GM18507 (cell line): ENCODE measurements at places on chromosomes 16 and 17.

DNA sequence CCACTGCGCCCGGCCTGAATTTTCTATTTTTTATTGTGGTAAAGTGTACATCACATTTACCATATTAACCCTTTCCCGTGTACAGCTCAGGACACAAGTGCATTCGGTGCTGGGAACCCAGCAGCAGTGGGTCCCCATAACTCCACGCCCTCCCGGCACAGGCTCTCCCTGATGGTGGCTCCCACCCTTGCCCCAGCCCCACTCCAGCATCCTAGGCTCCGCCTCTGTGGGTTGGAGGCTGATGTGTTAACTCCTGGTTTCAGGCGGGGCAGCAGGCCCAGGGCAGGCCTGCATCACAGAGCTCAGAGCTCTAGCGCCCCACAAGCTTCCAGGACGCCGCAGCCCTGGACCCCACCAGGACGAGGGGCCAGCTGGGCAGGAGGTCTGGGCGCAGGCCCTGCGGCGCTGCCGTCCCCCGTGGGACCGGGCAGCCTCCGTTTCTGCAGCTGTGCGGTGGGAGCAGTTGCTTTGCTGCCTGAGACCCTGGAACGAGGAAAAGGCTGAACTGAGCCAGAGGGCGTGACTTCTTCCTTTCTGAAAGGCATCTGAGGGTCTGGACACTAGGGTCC is 19.6 kb downstream of the ZFPM1 start:
- no peak for DNase-seq

GRCh38 chr17:45924332-45924820 is 30.0 kb downstream of the MAPT start:
- no peak for DNase-seq

GRCh38 chr16:58884141-58884540 is 150.0 kb upstream of the GOT2 start:
- no peak for DNase-seq

DNA sequence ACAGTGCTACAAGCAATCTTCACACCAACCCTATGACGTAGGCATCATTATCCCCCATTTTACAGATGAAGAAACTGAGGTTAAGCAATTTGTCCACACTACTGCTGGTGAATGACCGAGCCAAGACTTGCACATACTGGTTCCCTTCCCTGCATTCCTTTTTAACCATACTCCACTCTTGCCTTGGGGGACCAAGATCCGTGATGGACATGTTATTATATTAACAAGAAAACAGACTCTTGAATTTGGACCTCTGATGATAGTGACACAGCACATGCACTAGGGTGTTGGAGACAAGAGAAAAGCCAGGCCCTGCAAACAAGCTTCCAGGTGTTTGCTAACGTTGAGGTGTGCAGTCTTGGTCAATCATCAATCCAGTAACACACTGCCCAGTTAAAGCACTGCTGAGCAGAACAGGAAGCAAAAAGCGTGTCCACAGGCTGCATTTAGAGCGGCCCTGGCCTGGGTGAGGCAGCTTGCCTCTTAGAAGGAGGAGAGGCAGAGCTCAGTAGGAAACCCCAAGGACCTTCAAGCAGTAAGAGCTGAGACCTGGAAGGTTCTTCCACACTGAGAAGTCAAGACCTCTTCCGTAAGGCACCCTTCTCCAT is 36.7 kb downstream of the HNF1B start:
- no peak for DNase-seq

GRCh38 chr16:77344341-77344740 is 90.5 kb downstream of the ADAMTS18 start:
- DNase-seq = no peak

GRCh38 chr17:61504697-61505096 is 52.5 kb downstream of the TBX4 start:
- DNase-seq = no peak

- no peak for DNase-seq
Observed at GRCh38 chr17:61617330-61617729, 26.3 kb upstream of the NACA2 start.

- DNase-seq = no peak
Observed at GRCh38 chr17:56577843-56578204, 15.7 kb upstream of the NOG start.

DNA sequence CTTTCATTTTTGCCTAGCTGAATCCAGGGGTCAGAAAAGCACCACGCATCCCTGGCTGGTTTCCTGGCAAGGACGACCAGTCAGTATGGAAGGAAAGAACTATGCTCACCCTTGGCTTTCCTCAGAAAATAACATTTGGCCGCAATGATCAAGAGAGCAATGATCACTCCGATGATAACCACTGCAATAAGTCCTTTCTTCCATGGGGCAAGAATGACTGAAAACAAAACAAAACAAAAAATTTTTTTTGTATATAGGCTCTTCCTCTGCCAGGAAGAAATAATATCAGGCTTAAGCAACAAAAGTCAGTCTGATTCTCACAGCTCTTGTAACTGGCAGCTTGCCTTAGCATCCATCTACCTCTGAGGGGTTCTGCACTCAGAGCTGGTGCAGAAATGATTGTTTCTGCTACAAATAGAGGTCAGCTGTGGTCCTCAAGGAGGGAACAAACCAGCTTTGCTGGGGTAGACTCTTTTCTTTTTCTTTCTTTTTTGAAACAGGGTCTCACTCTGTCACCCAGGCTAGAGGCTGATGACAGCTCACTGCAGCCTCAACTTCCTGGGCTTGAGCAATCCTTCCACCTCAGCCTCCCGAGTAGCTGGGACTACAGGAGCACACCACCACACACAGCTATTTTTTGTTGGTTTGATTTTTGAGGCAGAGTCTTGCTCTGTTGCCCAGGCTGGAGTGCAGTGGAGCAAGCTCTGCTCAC is 35.7 kb downstream of the PECAM1 start:
- no peak for DNase-seq

- DNase-seq = no peak
Observed at GRCh38 chr17:50328363-50329325, 17.3 kb upstream of the XYLT2 start.

GRCh38 chr17:19426631-19427030 is 15.6 kb downstream of the RNF112 start:
- no peak for DNase-seq

GRCh38 chr16:25426829-25427228 is 169.2 kb upstream of the ZKSCAN2 start:
- DNase-seq = no peak

GRCh38 chr16:4780235-4780634 is 7.9 kb downstream of the SEPTIN12 start:
- DNase-seq = no peak

DNA sequence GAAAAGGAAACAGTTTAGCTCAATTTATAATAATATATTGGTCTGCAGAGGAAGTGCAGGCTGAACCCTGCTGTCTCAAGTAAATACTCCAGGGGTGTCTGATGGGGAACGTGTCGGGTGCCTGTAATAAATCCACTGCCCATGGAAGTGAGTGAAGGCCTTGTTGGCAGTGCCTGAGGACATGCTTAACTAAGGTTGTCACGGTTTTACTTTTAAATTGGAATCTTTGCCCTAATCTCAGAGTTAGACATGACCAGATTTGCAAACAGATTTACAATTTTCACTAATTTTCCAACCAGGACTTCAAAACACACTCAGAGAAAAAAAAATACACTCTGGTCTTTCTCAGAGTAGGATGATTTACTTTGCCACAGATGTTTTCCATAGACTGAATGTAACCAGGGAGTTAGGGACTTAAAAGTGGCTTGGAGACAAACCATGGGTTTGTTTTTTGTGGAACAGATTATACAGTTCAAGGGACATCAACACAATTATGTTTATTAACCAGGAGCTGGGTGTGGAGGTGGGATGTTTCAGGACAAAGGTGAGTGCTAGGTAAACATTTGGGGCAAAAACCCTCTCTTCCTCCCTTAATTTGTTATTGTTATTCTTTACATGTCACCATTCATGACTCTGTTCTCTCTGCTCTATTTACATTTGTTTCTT is 144.5 kb downstream of the FTO start:
- DNase-seq = no peak

- DNase-seq = no peak
Observed at GRCh38 chr17:33214996-33215395, 78.1 kb downstream of the ASIC2 start.

- DNase-seq = peak; percentile 8
Observed at GRCh38 chr17:38352245-38353085, 821 bp downstream of the SOCS7 start.

DNA sequence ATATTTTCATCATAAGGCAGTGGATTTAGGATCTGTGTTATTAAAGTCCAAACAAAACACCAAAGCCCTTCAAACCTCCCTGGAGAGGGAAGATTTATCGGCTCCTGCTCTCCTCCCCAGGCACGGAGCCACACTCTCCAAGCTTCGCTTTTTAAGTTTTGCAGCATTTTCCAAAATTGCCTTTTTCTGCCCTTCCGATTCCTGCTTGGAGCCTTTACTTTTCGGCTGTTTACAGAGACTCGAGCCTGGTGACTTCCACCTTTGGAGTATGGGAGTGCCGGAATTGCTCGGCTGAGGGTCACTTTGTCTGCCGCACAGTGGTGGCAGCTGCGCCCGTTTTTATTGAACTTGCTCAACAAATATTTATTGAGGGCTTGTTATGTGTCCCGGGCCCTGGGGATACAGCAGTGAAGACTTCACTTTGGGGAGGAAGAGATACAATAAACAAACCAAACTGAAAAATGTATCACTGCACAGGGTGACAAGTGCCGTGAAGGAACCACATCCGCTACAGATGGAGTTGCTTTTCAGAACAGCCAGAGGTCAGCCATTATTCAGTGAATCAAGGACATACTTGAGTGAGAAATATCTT is 185.5 kb downstream of the NTN1 start:
- DNase-seq = no peak

- DNase-seq = no peak
Observed at GRCh38 chr16:715477-716199, 720 bp downstream of the METRN start.

- DNase-seq = no peak
Observed at GRCh38 chr17:37743875-37744632, 805 bp downstream of the HNF1B start.

GRCh38 chr16:20072874-20073202 is 852 bp downstream of the GPR139 start:
- DNase-seq = no peak

DNA sequence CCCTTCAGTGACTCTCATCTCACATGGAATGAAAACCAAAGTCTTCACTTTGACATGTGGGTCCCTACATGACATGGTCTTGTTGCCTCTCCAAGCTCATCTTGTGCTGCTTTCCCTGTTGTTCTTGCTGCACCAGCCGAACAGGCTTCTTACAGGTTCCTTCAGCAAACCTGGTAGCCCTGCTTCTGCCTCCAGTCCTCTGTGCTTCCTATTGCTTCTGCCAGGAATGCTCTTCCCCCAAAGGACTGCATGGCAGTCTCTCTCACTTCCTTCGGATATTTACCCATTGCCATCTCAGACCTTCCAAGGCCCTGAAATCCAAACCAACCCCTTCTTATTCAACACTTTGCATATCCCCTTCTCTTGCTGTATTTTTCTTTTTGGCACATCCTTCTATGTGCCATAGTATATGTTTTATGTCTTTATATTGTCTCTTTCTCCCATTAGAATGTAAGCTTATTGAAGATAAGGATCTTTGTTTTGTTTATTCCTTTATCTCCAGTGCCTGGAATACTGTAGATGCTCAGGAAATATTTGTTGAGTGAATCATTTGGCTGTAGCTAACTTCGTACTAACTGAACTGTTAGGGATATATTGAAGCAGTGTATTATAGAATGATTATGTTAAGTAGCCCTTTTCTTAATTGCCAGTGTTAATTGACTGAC is 57.9 kb upstream of the SLC12A3 start:
- no peak for DNase-seq
